ENCODE measurements at places on chromosomes 16 and 17.
A peak's percentile ranks its signal among the peaks of the same experiment; 100 is the strongest.

GRCh38 chr16:63614429-63614828, 1507.4 kb downstream of the CDH11 start:
- DNase-seq, result no peak

DNA sequence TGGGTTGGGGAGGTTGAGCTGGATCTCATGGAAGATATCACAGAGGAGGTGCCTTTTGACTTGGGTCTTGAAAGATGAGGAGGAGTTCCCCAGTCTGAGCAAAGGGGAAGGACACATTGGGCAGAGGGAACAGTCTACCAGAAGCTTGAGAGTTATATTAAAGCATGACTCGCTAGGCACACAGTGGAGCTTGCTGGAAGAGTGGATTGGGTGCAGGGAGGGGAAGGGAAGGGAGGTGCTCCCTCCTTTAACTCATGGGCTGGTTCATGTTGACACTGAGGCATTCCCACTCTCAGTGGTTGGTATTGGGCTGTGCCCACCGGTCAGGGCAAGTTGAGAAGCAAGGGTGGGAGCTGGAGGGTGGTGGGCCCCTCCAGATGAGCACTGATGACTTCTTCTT, 5.9 kb downstream of the TMEM98 start:
- DNase-seq, result no peak

- no peak for DNase-seq
Measured at GRCh38 chr16:67571981-67572431, 9.7 kb downstream of the CTCF start.

DNA sequence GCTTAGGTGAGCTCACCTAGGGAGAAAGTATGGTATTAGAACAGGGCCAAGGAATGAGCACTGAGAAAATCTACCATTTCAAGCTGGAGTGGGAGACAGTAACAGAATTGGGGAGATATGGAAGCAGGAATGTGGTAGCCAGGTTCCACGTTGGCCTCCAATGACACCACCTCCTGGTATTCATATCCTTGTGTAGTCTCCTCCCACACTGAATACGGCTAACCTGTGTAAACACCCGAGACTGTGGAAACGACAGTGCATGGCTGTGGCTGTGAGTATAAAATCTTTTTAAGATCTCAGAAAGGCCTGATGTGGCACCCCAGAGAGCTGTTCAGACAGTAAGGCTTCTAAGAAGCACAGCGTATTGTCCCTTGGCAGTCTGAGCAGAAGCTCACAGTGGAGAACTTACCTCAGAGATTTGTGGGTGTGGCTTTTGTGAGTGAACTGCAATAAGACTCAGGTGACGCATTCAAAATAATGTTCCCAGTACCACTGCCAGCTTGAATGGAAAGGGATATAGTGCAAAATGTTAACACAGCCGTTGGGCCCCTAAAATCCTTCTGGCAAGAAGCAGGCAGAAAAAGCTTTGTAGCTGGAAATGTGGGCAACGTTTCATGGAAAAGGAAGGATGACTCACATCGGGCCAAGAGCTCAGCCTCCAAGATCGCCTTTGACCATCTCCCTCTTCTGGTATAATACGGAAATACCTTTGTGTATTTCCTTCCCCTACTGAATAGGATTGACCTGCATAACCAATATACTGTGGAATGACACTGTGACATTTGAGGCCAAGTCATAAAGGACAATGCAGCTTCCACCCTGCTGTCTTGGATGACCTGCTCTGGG, 14.4 kb downstream of the SDR42E1 start:
- peak; percentile 75 for DNase-seq

- DNase-seq, result no peak
Measured at GRCh38 chr17:36144014-36144413, 32.4 kb downstream of the TBC1D3B start.

DNA sequence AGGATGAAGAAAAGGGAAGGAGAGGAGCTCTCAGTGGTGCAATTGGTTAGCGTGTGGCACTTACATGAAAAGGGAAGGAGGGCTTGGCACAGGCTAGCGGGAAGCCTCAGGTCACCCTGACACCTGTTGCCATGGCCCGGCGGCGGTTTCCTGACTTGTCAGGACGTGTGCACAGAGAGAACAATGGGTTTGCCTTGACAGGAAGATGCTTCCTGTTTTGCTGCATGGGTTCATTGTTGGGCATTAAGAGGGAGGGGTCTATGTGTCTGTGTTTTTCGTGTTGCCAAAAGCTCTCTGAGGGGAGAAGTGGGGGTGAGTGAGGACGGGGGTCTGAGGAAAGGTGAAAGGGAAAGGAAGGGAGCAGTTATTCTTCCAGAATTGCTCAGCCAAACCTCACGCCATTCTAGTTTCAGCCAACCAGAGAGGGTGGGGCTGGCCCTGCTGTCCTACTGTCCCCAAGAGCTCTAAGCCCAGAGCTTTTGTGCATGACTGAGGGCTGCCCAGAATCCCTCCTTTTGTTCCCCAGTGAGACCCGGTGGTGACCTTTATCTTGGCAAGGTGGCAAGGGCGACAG, 17.1 kb upstream of the CCR7 start:
- no peak for DNase-seq

GRCh38 chr16:51095890-51096626, 55.0 kb downstream of the SALL1 start:
- DNase-seq, result no peak

- no peak for DNase-seq
Measured at GRCh38 chr16:85145734-85146531, 33.7 kb upstream of the CIBAR2 start.

DNA sequence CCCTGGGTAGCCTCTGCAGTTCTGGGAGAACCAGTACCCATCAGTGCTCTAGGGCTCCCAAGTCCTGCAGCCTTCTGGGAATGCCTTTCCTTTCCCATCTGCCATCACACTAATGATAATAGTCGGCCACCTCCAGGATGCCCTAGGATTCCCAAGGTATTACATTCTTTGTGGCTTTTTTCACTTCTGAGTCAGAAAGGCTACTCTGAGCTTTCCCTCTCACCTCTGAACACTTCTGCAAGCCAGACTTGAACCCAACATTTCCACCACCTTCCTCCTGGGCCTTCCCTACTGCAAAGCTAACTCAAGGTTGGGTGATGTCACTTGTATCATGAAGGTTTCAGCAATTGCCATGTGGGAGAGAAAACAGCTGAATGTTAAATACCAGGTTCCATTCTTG, 49.7 kb upstream of the CCL2 start:
- no peak for DNase-seq

DNA sequence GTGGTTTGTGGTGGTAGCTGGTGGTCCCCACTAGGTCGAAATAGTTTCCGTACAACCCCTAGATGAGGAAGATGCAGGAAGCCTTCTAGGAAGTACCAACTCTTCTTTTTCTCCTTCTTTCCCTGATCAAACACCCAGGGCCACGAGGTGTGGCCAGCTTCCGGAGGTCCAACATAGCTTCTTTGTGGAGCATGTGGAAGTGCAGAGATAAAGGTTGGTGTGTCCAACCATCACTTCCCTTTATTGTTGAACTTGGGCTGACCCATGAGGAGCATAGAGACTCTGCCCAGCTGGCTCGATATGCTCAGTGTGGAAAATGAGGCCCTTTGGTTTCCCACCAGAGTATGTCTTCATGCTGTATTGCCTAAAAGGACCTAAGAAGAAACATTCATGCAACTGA, 6.3 kb upstream of the RGS9 start:
- DNase-seq, result no peak

DNA sequence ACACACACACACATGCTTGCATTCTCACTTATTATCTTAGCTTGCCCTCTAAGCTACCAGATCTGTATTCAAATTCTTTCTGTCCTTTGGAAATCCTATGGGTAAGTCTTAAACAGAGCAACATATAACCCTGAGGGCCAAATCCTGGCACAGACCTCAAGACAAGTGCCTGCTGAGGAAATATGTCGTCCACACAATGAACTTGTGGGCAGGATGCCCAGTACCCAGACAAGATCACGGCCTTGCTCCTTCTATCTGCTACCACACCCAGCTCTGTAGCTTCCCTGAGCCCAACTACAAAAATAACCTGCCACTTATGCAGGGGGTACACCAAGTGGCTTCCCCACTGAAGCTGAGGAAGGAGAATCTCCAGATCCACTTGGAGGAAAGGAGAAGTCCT, 37.3 kb upstream of the FA2H start:
- DNase-seq, result no peak

GRCh38 chr17:79953335-79953734, 82.3 kb downstream of the TBC1D16 start:
- DNase-seq, result no peak

GRCh38 chr16:28531777-28532744, 6.7 kb downstream of the NUPR1 start:
- peak; percentile 67 for DNase-seq

GRCh38 chr16:88974080-88974915, 2.7 kb downstream of the CBFA2T3 start:
- DNase-seq, result no peak

- DNase-seq, result peak; percentile 58
Measured at GRCh38 chr17:65297916-65298315, 160.7 kb downstream of the RGS9 start.

DNA sequence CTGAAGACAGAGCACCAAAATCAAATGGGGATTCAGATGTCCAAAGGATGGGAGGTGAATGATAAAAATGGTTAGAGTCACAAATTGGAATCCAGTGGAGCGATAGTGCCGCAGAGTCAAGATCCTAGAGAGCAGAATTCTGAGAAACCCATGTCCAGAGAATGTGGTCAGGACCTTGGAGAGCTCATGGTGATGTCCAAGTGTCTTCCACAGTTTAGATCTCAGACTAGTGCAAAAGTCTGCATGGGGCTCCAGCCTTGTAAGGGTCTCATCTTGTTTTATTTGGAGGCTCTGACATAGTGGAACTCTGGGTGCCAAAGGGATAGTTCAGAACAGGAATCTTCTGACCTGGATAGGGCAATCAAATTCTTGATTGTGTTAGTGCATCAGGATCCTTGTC, 245.9 kb upstream of the HSBP1 start:
- peak; percentile 35 for DNase-seq

- DNase-seq, result no peak
Measured at GRCh38 chr16:87947356-87948118, 3.7 kb upstream of the BANP start.

DNA sequence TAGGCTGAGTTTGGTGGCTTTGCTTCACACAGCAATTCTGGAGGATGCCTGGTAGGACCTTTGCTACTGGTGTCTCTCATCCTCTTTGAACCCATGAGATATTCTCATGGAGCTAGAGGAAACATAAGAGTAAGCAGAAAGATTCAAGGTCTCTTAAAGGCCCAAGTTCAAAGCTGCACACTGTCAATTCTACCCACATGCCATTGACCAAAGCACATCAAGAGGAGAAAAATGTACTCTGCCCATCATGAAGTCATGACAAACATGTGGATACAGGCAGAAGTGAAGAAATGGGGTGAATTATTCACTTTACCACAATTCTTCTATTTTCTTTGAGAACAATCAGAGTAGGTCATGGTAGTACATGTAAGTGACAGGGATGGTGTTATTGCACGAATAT, 13.1 kb downstream of the SKA2 start:
- DNase-seq, result no peak

GRCh38 chr16:68707340-68708152, 29.5 kb upstream of the CDH1 start:
- peak; percentile 92 for DNase-seq

GRCh38 chr17:28187931-28188330, 131.1 kb upstream of the TMEM97 start:
- DNase-seq, result no peak

DNA sequence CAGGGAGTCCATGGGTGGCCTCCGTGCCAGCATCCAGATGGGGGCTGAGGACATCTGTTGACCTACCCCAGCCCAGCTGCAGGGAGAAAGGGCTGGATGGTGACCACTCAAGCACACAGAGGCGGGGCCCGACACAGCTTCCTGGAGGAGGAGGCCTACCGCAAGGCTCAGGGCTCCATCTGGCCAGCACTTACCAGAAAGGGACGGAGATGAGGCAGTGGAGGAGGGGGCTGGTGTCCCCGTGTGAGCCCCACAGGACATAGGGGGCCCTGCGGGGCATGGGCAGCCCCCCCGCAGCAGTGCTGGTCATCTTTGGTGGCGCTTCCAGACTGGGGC, 147.5 kb upstream of the CIBAR2 start:
- DNase-seq, result no peak

DNA sequence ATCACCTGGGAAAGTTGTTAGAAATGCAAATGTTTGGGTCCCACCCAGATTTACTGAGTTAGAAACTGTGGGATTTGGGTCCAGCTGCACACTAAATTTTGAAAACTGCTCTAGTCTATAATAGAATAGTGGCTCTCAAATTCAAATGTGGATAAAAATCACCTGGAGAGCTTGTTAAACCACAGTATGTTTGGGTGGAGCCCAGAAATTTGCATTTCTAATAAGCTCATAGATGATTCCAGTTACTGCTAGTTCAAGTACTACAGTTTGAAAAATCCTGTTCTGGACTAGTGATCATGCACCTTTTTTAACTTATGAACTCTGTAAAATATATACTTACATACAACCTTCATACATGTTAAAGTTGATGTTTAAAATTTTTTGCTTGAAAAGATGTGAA, 27.8 kb downstream of the RABEP1 start:
- no peak for DNase-seq

DNA sequence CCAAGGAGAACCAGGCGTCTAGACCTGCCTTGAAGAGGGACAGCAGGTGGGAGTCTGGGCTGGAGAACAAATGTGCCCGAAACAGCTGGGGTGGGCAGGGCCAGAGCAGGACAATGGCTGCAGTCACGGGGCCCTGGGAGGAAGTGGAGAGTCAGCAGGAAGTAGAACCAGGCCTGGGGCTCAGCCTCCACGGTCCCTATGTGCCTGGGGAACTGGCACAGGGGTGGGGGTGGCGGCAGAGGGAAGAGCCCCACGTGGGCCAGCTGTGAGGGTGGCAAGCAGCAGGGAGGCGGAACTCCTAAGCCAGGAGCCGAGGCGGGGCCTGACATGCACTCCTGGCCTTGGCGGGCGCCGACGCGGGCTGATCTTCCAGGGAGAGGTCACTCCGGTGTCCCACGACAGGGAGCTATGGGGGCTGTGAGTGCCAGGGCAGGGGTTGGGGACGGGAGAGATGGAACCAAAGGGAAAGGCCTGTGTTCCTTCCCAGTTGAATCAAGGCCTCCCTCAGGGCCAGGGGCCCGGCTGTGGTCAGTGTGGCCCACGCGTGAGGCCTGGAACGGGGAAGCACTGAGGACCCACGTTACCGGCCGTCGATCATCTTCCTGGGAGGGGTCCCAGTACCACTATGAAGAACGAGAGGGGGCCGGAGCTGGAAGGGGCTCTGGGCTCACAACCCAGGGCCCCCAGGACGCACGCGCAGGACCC, 42.7 kb downstream of the TIMM22 start:
- DNase-seq, result peak; percentile 47

DNA sequence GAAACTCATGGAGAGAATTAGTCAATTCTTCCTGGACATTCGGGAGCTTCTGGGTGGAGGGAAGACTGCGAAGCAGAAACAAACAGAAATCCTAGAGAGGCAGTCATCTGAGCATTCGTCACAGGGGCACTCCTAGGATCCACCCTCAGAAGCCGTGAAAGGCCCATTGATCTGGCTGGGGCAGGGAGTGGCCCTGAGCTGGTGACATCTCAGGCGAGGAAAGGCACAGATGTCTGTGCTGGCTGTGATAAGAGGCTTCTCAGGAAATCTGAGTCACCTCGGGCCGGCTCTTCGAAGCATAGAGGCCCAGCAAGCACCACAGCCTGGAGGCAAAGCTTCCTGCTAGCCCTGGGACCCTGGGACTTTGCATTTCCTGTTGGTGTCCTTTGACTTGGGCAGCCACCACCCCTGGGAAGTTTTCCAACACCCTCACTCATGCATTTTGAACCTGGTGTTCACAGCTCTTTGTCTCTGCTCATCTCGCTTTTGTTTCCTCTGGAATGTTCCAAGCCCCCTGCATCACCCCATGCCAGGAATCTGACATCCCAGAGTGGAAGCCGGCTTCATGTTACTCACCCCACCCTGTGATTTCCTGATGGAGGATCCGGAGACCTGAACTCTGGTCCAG, 23.3 kb upstream of the CDRT4 start:
- DNase-seq, result peak; percentile 99

GRCh38 chr16:58019866-58020538, 5.6 kb upstream of the MMP15 start:
- no peak for DNase-seq

Measured in mesendoderm (in vitro differentiated cells).